Activated T-helper 1 cell treated with anti-CD3 and anti-CD28 coated beads, Interleukin-12 subunit alpha, Interleukin-12 subunit beta, Interleukin-2, Interleukin-4 antibody, amounts not matched to agents 30 ng/mL and 10 ng/mL and 1 ng/mL, durations not matched to agents 14 hours and 24 hours and 36 hours (primary cell): ENCODE measurements at places on chromosomes 12 and 14. TPM values are rescaled to one million over a fixed set of nuclear protein-coding genes. Genes with fewer than 3 reads are reported as not detected.

DNA sequence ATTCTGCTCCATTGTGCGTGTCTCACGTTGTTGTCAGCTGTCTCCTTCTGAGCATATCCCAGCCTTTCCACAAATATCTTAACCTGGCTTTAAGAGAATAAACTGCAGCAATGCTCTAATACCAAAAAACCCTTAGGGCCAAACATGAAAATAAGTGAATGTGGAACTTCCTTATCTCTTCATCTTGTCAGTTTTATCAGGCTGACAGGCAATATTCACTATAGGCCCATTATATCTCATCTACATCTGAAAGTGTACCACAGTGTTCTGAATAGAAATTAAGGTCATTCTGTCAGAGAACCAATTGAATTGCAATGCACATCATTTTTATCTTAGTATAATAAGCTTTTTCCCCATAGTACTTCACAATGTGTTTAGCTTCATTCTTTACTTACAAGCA is 933.1 kb upstream of the FBXO33 start:
- H3K27me3 ChIP-seq: no peaks in the 10 kb centered on the region
- no peak for DNase-seq
- no peak overlapping the region for H3K27ac ChIP-seq

DNA sequence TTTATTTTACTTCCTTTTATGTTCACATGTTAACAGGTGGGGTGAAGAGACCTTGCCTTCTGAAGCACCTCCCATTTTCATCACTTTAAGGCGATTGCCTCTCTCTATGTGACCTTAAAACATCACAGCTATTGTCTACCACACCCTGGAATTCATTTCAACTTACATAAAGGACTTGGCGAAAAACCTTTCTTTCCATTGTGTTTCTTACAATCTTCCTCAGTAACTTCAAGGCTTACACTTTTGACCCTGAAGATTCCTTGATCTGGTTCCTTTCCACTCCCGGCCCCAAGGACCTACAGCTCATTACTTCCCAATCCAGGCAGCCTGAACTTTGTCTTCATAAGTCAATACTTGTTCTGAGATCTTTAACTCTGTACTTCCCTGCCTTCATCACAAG is 443.3 kb downstream of the ADAMTS20 start:
- no peaks in the 10 kb centered on the region for H3K36me3 ChIP-seq
- H3K27ac ChIP-seq: no peak overlapping the region
- DNase-seq: no peak

- H3K4me1 ChIP-seq: peaks cover 36% of the 10 kb centered on the region
- H3K27me3 ChIP-seq: peaks cover 10% of the 10 kb centered on the region
- H3K4me3 ChIP-seq: peak overlapping the region; percentile 46
Measured at GRCh38 chr14:23119363-23120327, 590 bp upstream of the CEBPE start.

DNA sequence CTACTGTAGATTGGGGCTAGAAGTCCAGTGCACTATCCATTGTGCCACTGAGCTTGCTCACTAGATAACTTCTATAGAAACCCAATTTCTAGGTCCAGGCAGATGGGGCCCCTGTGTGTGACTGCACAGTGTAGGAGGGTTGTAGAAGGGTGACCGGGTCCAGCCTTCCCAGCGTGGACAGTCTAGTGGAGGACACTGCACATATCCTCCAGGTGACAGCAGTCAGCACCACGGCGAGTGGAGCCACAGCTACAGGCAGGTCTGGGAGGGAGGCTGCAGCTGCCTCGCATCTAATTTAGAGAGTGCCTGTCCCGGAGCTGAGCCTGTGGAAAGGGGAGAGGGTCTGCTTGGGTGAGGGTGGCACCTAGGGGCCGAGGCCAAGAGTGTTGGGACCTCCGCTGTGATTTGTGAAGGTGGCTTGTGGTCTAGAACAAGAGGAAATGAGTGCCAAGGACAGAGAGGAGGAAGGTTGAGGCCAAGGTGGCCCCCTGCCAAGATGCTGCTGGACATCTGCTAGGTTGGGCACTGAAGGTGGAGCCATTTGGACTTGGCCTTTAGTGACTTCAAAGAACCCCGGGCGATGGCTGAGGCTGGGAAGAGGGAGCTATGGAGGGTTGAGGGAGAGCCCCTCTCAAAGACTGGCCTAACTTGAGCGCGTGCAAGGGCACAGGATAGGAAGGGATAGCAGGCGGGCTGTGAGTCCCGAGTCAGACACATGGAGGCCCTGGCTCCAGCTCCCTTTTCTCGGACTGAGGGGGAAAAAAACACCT is 46.0 kb upstream of the TRAF3 start:
- no peak overlapping the region for H3K4me3 ChIP-seq
- H3K4me1 ChIP-seq: no peaks in the 10 kb centered on the region
- H3K27ac ChIP-seq: no peak overlapping the region
- peaks cover 13% of the 10 kb centered on the region for H3K36me3 ChIP-seq
- DNase-seq: no peak
- no peaks in the 10 kb centered on the region for H3K27me3 ChIP-seq

DNA sequence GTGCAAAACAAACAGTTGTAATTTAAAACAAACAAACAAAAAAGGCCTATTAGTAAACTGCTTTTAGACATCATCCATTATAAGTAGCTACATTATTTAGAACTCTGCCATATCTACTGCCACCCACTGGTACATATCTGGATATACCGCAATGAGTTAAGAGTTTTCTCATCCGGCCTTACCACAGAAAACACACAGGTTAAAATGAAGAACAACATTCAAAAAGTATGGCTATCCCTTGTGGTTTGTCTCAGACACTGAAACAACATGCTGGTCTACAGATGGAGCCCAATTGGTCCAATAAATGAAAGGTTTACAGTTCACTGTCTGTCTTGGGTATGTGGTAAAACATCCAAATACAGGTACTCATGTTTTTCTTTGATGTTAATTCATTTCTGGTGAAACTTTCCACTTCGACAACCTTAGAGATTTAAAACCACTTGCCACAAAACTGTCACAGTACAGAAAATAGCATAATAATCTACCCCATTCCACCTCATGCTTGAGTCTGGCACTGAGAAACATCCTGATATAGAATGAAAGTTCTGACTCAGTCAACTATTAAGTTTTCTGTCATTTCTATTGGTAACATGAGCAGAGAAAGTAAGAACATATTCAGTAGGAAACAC is 354.3 kb downstream of the CEP128 start:
- DNase-seq: no peak
- H3K4me1 ChIP-seq: peaks cover 10% of the 10 kb centered on the region
- H3K27ac ChIP-seq: peak overlapping the region; percentile 65

DNA sequence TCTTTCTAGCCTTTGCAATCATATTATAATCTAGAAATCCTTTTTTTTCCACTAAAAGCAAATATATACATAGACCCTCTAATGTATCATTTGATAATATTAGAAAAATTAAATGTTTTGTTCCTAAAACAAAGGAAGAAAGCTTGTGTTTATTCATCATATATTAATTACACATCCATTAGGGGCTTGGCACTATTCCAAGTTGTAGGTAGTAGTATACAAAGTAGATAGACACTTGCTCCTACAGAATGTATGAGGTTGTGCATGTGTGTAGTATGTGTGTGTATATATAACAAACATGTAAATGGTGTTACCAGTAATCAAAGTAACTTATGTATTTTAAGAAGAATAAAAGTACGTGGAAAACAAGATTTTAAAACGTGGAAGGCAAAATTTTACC is 15.0 kb upstream of the KCNMB4 start:
- DNase-seq: no peak
- H3K36me3 ChIP-seq: peaks cover 19% of the 10 kb centered on the region
- H3K27ac ChIP-seq: no peak overlapping the region
- H3K4me1 ChIP-seq: no peaks in the 10 kb centered on the region
- no peaks in the 10 kb centered on the region for H3K27me3 ChIP-seq

RNASE7 gene
- not detected in 2 replicates for total RNA-seq
